ENCODE measurements at places on chromosomes 2 and 18.

GRCh38 chr2:241493092-241493491 is 15.3 kb downstream of the STK25 start:
- DNase-seq: no peak

DNA sequence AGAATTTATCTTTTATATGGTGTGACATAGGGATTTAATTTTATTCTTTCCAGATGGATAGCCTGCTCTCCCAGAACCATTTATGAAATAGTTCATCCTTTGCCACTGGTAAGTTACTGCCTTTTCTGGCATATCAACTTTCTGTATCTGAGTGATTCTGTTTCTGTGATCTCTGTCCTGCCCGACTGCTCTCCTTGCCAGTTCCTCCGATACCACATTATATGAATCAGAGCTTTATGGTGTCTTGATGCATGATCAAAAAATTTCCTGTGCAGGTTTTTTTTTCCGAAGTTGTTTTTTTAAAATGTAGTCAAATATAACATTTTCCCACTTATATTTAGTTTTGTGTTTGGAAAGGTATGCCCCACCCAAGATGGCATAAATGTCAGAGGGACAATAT is 242.5 kb downstream of the CYP26B1 start:
- no peak for DNase-seq

DNA sequence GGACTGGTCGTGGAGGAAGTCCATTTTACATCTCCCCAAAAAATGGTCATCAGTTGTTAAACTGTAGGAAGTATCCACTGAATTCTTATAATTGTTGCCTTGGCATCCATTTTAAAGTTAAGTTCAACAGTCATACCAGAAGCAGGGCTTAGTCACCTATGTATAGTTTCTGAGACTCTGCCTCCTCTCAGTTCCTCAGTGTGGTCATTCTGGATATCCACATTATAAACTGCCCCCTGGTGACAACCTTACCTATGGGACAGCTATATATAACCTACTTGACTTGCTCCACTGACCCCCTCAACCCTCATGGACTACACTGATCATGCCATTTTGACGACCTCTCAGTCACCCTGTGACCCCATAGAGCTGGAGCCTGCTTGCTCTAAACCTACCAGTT is 617.0 kb downstream of the LRP1B start:
- no peak for DNase-seq

DNA sequence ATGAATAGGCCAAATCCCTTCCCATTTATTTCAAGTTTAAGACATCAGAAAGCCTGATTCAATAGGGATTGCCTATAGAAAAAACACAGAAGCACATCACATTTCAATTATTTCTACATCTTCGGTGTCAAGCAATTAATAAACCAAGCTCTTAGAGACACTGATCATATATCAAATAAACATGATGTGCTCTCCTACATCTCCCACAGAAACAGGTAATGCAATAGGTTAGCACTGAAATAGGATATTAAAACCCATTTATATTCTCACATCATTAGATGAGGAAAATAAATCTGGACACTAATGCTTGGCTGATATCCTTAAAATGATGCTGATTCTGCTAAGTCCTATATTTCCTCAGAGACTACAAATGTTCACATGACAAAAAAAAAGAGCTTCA is 364.7 kb downstream of the MBD2 start:
- DNase-seq: no peak

DNA sequence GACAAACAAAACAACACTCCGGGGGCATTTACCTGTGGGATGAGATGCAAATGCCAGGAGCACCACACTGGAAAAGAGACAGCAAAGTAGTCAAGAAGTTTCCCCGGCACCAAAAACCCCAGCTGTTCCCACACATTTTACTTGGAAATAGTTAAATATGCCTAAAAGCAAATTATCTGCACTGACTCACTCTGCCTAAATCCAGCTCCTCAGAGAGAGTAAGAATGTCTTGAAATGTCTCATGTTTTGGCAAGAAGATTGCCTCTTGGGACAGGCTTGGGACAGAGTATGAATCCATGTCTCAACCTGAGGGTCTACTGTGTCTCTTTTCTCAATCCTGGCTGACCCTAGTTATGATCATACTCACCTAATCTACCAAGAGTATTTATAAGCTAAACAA is 87.5 kb upstream of the RIOK3 start:
- DNase-seq: no peak

DNA sequence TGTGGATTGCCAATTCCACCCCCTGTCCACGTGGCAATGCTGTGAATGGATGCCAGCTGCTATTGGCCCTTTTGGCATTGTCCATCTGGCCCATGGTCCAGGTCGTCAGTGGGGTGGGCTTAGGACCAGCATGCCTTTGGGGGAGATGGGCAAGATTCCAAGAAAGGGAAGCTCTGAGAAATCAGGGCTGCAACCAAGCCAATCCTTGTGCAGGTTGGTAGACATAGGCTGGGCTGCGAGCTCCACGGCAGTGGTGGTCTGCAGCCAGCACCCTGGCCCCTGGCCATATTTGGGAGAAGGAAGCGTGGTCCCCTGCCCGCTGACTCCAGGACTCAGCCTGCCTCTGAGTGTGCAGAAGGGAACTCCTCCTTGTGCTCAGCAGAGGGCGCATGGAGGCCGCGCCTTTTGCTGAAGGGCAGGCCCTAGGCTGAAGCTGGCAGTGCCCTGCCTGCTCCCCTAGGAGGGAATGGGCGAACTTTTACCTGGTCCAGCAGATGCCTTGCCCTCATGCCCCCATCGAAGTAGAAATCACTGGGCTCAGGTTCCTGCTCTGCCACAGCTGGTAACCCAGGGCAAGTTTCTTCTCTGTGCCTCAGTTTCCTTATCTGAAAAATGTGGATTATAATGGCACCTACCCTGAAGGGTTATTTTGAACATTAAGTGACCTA is 5.4 kb downstream of the SPR start:
- peak; percentile 74 for DNase-seq

GRCh38 chr2:45776160-45776955 is 124.9 kb downstream of the PRKCE start:
- DNase-seq: no peak

GRCh38 chr18:10715791-10716190 is 190.0 kb downstream of the NAPG start:
- no peak for DNase-seq

- DNase-seq: no peak
Measured at GRCh38 chr2:120442541-120442922, 96.6 kb downstream of the INHBB start.

DNA sequence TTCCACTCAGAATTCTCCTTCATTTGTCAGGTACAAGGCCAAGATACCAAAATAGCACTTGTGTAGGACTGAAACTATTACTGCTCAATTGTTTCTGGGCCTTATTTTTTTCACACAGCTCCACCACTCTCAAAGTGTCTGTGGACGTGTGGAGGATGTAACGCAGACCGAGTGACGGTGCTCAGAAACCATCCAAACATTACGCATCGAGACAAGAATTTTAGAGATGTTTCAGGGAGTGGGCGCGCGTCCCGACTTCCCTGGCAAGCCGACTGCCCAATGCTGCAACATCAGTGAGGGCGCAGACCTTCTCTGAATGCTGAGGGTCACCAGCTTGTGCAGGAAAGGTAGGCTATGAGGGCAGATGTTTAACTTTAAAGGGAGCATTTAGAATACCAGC is 108.4 kb downstream of the GATA6 start:
- DNase-seq: no peak

DNA sequence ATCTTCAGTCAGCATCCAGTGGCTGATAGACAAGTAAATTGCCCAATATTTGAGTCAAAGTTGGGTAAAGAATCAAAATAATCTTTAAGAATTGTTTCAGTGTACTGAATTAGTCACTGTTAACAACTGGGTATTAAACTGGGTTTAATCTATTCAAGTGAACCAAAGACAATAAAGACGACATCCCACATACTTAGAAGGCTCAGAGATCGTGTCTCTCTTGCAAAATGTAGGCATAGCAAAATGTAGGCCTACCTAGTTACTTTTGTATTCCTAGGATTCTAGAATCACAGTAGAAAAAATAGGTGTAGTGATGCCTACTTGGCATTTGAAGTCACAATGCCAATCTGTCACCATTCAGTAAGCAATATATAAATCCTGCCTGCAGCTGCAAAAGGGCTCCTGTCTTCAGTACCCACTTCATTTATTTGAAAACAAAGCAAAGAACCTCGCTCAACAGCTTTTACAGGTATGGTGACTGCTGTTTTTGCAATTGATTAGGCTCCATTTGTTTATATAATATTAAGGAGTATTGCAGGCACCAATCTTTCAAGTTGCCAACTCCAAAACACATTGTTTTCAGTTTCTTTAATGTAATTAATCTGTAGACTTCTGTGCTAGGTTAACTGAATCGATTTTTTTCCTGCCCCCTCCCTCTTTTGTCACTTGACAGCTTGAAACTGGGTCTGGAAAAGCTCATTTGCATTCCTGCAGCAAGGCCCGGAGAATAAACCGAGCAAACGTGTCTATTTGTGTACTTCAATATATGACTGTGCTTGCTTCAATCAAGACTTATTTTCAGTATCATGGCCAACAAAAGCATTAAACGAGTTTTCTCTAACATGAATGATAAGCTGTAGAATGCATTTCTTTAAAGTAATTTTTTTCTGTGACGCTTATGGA is 1074.9 kb downstream of the TDRD15 start:
- DNase-seq: peak; percentile 2

GRCh38 chr2:69022548-69022947 is 9.6 kb downstream of the ANTXR1 start:
- no peak for DNase-seq

DNA sequence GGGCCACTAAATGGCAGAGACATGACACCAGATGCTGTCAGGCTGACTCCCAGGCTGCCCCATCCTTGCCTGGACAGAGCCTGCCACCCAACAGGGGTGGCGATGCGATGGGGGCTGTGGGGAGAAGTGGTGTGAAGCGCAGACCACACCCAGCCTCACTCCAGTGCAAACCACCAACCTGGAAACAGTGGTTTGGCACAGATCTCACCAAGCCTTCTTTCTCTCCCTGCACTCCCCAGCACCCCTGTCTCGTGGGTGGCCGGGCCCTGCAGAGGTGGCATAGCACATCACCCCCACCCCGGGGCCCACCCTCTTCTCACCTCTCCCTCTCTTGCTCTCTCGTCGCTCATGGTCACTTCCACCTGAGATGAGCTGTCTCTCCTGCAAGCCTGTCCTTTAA is 32.6 kb downstream of the CIB4 start:
- no peak for DNase-seq

DNA sequence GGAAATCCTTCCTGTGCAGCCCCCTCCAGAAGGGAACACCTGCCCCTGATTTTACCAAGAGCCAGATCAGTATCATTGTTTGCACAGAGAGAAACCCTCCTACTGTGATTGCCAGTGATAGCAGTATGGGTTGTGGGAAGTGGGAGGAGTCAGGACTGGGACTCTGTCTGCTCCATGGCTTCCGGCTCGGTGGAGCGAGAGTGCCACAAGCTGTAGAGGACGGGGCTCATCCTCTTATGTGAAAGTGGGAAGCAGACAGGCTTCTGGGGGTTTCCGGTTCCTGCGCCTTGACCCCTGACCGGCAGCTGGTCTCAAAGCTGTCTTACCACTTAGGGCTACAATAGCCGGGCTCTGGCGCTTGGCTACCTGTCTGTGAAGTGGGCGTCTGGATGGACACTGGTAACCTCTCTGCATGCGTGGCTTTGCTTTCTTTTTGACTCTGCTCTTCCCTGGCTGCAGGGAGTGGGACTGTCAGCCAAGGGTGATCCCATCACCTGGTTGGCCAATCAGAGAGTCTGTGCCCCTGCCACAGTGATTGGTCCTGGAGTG is 79.7 kb downstream of the BCL2L11 start:
- no peak for DNase-seq

GRCh38 chr2:10028988-10029874 is 14.1 kb upstream of the KLF11 start:
- DNase-seq: no peak

GRCh38 chr2:133459590-133459989 is 108.7 kb downstream of the NCKAP5 start:
- DNase-seq: no peak

DNA sequence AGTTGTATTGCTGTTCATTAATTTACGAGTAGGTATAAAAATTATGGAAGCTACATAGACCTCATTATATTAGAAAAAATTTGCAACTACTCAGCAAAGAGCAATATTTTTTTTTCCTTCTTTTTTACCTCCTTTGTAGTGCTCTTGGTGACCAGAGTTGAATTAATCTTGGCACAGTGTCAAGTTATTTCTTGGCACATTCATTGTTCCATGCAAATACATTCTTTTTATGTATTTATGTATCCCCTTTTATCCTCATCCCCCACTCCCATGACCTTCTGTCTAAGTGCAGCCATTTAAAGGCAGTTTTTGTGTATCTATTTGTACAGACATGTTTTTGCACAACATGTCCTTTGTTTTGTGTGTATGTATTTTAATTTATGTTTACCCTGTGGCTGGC is 224.5 kb downstream of the CCDC102B start:
- DNase-seq: peak; percentile 16

GRCh38 chr2:149587950-149588487 is 444 bp upstream of the MMADHC start:
- no peak for DNase-seq

- no peak for DNase-seq
Measured at GRCh38 chr2:45124456-45124855, 115.2 kb upstream of the SIX2 start.

DNA sequence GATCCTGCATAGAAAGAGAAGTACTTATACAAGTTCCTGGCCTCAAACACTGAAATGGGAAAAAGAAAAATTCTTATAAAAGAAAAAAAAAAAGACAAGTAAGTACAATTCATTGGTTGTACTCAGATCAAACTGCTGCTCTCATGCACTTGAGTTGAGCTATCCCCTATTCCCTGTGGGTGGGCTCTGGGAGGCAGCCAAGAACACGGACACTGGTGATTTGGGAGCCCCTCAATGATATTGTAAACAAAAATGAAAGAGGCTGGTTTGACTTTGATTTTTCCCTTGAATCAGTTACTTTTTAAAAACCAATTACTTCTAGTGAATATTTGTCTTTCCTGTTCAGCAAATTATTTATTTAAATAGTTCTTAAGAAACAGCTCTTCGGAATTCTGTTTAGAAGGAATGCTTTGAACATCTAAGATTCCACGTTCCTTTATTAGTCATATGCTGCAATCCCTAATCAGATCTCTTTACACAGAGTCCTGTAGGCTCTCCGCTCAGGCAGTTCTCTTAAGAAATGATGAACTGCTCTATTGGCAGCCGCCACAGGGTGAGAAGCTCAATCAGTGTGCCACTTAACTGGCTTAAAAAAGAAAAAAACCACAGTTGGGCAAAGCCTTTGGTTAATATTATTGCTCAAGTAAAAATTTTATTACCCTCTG is 225.1 kb downstream of the TMEM182 start:
- peak; percentile 49 for DNase-seq

DNA sequence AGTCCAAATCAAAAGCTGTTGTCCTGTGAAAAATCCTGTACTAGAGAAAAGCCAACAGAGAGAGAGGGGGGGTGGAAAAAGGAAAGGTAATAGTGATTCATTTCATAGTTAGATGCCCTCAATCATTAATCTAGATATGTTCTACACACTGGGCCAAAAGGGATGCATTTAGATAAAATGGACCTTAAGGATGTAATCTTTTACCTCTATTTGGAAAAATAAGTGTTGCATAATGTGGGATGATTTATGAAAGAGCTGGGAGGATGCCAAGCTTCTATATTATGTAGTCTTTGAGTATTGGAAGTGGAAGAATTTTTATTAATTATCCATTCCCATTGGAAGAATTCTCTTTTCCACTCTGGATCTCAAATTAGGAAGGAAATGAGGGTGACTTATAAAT is 480.5 kb upstream of the ZEB2 start:
- no peak for DNase-seq

All from left lung (tissue), 14 donors.